IMR-90 (cell line): ENCODE measurements at places on chromosomes 5 and 9. TPM values are rescaled to one million over a fixed set of nuclear protein-coding genes. Genes with fewer than 3 reads are reported as not detected.

GRCh38 chr5:146890731-146891440 lies 12.3 kb upstream of the PPP2R2B start:
- no peaks in the 10 kb centered on the region for H3K4me1 ChIP-seq
- no peak overlapping the region for H3K4me3 ChIP-seq
- no peak overlapping the region for H3K27ac ChIP-seq
- no peak for DNase-seq
- no peaks in the 10 kb centered on the region for H3K27me3 ChIP-seq

The GFPT2 gene
- 20.6 and 20.8 TPM in 2 replicates for total RNA-seq

The SPINK5 gene
- total RNA-seq: not detected in 2 replicates

The GMCL2 gene
- total RNA-seq: not detected in 2 replicates

- H3K27me3 ChIP-seq: peaks cover 6% of the 10 kb centered on the region; the same call in 1 of the 2 replicates
- H3K4me3 ChIP-seq: no peak overlapping the region
- H3K4me1 ChIP-seq: no peaks in the 10 kb centered on the region
- H3K27ac ChIP-seq: no peak overlapping the region
- DNase-seq: no peak
These were observed 57.8 kb upstream of the RUSC2 start for GRCh38 chr9:35432076-35432475.

The TMEM215 gene
- not detected in 2 replicates for total RNA-seq

DNA sequence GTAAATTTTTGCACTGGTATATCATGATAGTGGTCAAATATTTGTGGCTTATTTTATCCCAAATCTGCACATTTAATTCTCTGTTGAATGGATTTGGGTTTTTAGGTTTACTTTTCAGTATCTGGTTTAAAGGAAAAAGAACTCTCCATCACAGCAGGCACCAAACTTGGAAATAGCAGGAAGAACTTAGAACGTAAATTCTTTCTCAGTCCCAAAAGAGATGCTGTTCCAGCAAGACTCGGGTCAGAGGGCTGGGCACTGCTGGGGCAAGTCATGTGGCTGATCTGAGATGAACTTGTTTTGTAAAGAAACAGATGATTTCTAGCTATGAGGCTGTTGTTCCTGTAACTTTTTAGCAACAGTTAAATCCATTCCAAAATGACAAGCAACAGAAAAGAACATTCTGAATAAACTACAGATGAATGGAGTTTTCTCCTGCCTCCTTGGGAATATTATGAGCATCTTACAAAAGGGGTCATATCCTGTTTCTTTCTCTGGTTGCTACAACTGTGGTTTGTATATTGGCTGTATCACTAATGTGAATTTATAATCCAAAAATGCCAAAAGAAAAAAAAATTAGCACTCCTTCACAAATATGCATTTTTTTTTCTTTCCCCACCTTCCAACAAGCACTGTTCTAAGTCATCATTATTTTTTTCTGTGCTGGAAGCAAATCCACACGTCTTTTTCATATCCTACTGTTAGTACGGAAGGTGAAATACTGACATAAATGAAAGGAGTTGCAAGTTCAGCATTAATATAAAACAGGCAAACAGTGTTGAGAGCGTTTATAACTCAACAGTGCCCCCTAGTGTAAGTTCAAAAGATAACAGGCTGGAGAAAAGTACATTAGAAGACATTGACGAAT lies 31.1 kb downstream of the OR2K2 start:
- H3K4me1 ChIP-seq: peaks cover 5% of the 10 kb centered on the region; the same call in 1 of the 2 replicates
- H3K27ac ChIP-seq: peak overlapping the region; percentile 98
- peak; percentile 81 for DNase-seq
- H3K4me3 ChIP-seq: no peak overlapping the region
- H3K36me3 ChIP-seq: no peaks in the 10 kb centered on the region

The TMEM252 gene
- not detected in 2 replicates for total RNA-seq
